T-helper 2 cell treated with Interferon-gamma antibody and Interleukin-4, amounts not matched to agents 100 ng/mL and 5 ng/mL, for 36 hours (primary cell): ENCODE measurements at places on chromosomes 7 and 10. TPM values are rescaled to one million over a fixed set of nuclear protein-coding genes. Genes with fewer than 3 reads are reported as not detected.

CALML3 gene
- not detected in 2 replicates for total RNA-seq

UROS gene
- total RNA-seq: 49.7 and 51.8 TPM in 2 replicates

HNRNPH3 gene
- total RNA-seq: 122 and 125 TPM in 2 replicates

SLC26A3 gene
- not detected in 2 replicates for total RNA-seq

TMEM60 gene
- 16.8 and 17.2 TPM in 2 replicates for total RNA-seq

COL17A1 gene
- not detected in 2 replicates for total RNA-seq

PLCE1 gene
- 0.02 and 0.05 TPM in 2 replicates for total RNA-seq

RPEL1 gene
- not detected in 2 replicates for total RNA-seq

PHKG1 gene
- 3.6 and 3.7 TPM in 2 replicates for total RNA-seq

AGAP6 gene
- 20.7 and 21.5 TPM in 2 replicates for total RNA-seq

CFAP43 gene
- total RNA-seq: 0.09 TPM in 1 of 2 replicates, not detected in the other

EVX1 gene
- not detected in 2 replicates for total RNA-seq

SYNPO2L gene
- 0.09 TPM in 1 of 2 replicates, not detected in the other for total RNA-seq

TACC2 gene
- total RNA-seq: not detected in 2 replicates

ADARB2 gene
- not detected in 2 replicates for total RNA-seq

GSTO2 gene
- total RNA-seq: 0.66 and 0.73 TPM in 2 replicates

UFSP1 gene
- total RNA-seq: 2.9 and 3.5 TPM in 2 replicates

OPN1SW gene
- not detected in 2 replicates for total RNA-seq
